Astrocyte of the spinal cord (primary cell): ENCODE measurements at places on chromosomes 16 and 17.

GRCh38 chr17:16952401-16952800 is 19.5 kb downstream of the TNFRSF13B start:
- no peak for DNase-seq

DNA sequence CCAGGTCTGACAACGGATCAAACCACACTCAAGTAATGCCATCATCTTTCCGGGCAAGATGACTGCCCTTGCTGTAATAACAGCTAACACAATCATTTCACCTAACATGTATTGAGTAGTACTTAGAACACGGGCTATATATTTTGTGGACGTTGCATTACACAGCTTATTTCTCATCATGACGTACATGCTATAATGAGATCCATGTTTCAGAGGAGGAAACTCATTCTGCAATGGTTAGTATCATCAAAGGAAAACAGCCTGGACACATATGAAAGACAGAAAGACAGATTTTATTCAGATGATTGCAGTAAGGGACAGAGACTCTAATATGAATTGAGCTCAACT is 446.7 kb downstream of the HS3ST3B1 start:
- no peak for DNase-seq

DNA sequence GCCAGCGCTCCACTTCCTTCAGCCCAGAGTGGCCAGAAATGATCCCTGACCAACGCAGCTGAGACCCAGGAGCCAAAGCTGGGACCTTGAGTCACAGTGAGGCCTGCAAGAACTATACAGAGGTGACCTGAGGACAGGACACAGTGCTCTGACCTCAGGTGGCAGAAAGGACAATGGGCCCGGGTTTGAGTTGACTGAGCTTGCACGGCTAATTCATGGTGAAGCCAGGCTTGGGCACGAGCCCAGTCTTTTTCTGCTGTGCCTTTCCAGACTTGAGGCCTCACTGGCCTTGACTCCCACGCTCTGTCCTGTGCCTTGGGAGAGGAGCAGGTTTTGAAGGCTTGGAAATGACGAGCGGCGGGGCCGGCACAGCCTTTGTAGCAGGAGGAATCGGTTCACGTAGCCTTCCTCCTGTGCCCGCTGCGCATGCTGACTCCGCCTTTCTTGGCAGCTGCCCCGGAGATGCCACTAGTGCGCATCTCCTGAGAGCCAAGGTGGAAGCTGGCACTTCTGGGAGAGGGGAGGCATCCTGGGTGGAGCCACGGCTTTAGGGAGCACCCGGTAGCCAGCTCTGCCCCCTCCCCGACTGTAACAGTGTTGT is 34.9 kb downstream of the NDEL1 start:
- DNase-seq, result peak; percentile 27

GRCh38 chr17:42920106-42920900 is 19.7 kb downstream of the G6PC1 start:
- DNase-seq, result no peak

DNA sequence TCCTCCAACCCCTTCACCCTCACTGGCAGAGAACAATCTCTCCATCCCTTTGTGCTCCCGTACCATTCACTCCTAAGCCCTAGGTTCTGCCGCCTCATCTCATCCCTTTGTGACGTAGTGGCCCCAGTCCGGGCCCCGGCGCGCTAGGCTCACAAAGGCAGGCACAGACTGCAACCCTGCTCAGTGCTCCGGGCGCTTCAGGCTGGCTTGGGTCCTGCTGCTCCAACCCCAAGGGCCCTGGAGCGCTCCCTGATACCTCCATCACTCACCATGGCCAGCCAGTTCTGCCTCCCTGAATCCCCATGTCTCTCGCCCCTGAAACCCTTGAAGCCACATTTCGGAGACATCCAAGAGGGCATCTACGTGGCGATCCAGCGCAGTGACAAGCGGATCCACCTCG is at the start of gene KIF2B:
KIF2B (plus strand) TSS at position 164 of the 400 bp plus-strand sequence; CDS start at position 271, 107 bp downstream.
- no peak for DNase-seq

DNA sequence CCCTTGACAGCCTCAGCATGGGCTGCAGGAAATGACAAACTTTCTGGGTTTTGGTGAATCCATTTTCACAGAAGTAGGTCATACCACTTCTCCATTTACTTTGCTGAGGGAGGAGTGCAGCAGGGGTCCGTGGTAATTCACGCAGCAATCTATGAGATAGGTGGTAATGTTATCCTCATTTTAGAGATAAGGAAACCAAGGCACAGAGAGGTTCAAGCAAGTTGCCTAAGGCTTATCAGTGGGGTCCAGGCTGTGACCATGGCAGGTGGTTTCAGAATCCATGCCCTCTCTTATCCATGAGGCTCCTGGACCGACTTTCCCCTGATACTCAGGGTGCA is 12.6 kb downstream of the TBX4 start:
- DNase-seq, result no peak

DNA sequence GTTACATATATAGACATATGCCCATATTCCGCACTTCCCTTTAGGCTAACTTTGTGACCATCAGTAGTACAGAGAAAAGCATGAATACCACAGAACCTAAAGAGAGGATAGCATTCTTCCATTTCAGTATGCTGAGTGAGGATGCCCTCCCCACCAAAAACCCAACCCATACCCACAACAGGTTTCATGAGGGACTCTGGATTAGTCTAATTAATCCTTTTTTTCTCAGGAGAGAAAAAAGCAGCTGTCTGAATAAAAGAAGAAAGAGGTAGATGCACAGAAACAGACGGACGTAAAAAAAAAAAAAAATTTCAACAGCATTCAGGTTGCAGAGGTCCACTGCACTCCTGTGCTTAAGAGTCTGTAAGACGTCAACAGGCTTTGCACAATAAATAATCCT is 6.7 kb downstream of the MMD start:
- no peak for DNase-seq

DNA sequence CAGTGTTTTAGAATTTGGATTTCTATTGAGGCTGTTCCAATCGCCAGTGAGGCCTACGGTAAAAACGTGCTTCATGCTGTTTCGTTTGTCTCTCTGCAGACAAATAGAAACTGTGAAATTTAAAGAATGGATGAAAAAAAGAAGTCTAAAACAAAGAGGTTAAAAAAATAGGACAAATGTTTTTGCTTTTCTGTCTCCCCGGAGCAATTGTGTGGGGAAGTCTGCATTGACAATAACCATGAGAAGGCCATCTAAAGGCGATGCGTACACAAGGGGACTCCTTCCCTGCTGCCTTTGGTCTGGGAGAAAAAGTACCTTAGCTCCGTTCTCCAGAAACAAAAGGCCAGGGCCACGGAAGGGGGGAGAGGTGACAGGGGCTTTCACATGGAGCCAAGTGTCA is 4.6 kb upstream of the ZFHX3 start:
- DNase-seq, result no peak

DNA sequence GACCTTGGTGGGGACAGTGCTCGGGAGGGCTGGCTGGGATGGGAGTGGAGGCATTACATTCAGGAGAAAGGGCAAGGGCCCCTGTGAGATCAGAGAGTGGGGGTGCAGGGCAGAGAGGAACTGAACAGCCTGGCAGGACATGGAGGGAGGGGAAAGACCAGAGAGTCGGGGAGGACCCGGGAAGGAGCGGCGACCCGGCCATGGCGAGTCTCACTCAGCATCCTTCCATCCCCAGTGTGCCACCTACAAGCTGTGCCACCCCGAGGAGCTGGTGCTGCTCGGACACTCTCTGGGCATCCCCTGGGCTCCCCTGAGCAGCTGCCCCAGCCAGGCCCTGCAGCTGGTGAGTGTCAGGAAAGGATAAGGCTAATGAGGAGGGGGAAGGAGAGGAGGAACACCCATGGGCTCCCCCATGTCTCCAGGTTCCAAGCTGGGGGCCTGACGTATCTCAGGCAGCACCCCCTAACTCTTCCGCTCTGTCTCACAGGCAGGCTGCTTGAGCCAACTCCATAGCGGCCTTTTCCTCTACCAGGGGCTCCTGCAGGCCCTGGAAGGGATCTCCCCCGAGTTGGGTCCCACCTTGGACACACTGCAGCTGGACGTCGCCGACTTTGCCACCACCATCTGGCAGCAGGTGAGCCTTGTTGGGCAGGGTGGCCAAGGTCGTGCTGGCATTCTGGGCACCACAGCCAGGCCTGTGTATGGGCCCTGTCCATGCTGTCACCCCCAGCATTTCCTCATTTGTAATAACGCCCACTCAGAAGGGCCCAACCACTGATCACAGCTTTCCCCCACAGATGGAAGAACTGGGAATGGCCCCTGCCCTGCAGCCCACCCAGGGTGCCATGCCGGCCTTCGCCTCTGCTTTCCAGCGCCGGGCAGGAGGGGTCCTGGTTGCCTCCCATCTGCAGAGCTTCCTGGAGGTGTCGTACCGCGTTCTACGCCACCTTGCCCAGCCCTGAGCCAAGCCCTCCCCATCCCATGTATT is 1.1 kb downstream of the CSF3 start:
- no peak for DNase-seq

DNA sequence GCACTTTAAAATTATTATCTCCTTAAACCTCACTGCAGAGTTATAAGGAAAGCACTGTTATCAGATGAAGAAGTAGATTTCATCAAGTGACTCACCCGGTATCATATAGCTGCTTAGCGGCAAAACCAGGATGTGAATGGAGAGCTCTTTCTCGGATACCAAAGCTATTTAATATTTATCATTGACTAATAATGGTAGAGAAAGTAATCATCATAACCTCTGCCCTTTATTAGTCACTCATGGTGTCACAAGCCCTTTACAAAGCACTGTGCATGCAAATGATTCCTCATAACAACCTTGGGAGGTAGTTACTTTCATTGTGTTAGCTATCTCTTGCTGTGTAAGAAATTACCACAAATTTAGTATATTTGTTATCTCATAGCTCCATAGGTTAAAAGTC is 592.9 kb downstream of the MAF start:
- DNase-seq, result no peak

- peak; percentile 18 for DNase-seq
These were observed 635 bp downstream of the SCPEP1 start for GRCh38 chr17:56978441-56979090.

DNA sequence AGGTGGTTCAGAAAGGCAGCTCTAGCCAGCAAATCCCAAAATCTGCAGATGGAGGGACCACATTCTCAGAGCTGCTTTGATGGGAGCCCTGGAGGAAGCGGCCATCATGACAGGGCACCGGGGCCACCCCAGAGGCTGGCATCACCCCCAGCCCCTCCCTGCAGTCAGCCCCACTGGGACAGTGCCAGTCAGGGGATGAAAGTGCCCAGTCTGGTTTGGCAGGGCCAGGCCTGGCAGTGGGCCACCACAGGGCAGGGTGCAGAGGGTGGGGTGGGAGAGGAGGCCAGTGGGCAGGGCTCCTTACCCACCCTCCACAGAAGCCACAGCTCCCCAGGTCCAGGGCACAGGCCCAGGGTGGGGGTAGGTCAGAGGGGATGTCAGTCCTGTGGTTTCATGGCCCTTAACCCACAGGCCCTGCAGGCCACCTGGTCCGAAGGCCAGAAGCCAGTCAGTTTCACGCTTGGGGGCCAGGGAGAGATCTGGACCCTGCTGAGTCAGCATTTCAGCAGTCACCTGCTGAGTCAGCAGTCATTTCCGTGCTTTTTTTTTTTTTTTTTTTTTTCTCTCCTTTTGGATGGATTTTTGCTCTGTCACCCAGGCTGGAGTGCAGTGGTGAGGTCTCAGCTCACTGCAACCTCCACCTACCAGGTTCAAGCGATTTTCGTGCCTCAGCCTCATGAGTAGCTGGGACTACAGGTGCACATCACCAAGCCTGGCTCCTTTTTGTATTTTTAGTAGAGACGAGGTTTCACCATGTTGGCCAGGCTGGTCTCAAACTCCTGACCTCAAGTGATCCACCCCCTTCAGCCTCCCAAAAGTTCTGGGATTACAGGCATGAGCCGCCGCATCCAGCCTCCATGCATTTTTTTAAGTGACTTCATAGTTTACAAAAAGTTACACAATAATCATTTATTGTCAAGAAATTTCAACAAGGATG is 10.4 kb downstream of the SLC25A10 start:
- no peak for DNase-seq

GRCh38 chr17:76593384-76593826 is 7.7 kb upstream of the ST6GALNAC2 start:
- no peak for DNase-seq

GRCh38 chr17:1147664-1148063 is 32.1 kb downstream of the ABR start:
- peak; percentile 67 for DNase-seq

- peak; percentile 73 for DNase-seq
These were observed 157.7 kb downstream of the CDH11 start for GRCh38 chr16:64964126-64964540.

- DNase-seq, result no peak
These were observed 663 bp downstream of the PRR35 start for GRCh38 chr16:560701-561412.

DNA sequence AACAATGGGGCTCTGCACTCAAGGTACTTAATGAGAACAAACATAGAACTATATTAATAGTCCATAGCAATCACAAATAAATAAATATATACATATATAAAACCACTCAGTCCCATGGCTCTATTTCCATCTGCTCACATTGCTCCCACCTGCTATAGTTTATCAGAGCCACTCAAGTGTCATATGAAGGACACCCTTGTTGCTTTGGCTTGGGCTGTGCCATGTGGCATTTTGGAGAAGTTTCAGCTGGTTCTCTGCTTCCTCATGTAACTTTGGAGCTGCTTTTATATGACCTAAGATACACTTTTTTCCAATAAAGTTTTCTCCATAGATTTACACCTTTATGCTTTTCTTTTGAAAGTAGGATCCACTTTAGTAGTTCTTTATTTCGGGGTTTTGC is 126.4 kb downstream of the KCNJ2 start:
- no peak for DNase-seq

DNA sequence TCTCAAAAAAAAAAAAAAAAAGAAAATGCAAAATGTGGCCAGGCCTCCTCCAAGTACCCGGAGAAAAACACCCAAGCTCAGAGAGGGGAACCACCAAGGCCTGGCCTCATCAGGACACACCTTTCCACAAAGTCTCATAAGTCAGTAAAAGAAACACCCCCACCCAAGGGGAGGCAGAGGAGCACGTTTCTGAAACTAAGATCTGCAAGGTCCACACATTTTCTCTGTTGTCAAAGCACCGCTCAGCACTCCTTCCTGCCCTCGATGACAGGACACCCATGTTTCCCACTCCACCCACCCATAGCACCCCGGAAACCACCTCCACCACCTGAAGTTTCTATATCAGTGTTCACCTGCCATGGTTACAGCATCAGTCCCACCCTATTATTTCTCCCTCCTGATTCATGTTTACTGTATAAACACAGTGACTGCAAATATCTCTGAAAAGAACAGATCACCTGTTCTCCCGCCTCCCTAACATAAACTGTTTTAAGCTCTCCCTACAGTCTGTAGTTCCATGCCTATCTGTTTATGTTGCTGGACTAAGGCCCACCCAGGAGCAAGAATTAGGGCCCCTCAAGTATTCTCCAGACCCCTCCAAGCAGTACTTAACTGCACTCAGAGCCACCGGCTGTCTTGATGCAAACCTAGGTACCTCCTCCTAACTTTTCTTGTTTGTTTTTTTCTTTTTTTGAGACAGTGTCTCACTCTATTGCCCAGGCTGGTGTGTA is 2.0 kb downstream of the CORO7 start:
- no peak for DNase-seq

GRCh38 chr17:58172369-58173071 is 5.7 kb downstream of the OR4D2 start:
- peak; percentile 4 for DNase-seq

GRCh38 chr16:73527187-73527586 is 479.3 kb upstream of the ZFHX3 start:
- DNase-seq, result no peak

GRCh38 chr17:83018658-83019193 is 60.7 kb upstream of the METRNL start:
- DNase-seq, result no peak

GRCh38 chr17:41919165-41919817 is 540 bp upstream of the ACLY start:
- DNase-seq, result no peak

GRCh38 chr16:75535211-75535843 is 581 bp downstream of the CHST5 start:
- no peak for DNase-seq
